Muscle of leg (tissue), 16 donors: ENCODE measurements at places on chromosomes 6 and 20. TPM values are rescaled to one million over a fixed set of nuclear protein-coding genes. Genes with fewer than 3 reads are reported as not detected.
A peak's percentile ranks its signal among the peaks of the same experiment; 100 is the strongest.

The SUMO4 gene
- total RNA-seq: 2.2 TPM

The PTK7 gene
- 40.2 TPM for total RNA-seq

- H3K27ac ChIP-seq: no peak overlapping the region
- H3K36me3 ChIP-seq: peaks cover 2% of the 10 kb centered on the region
- no peak overlapping the region for H3K4me3 ChIP-seq
- H3K27me3 ChIP-seq: no peaks in the 10 kb centered on the region
Observed at GRCh38 chr6:147347179-147347881, 143.1 kb downstream of the STXBP5 start.

- no peak overlapping the region for H3K4me3 ChIP-seq
- DNase-seq: no peak
- H3K27ac ChIP-seq: no peak overlapping the region
- no peaks in the 10 kb centered on the region for H3K4me1 ChIP-seq
Observed at GRCh38 chr6:73107016-73107415, 118.3 kb downstream of the KHDC1L start.

- H3K4me3 ChIP-seq: no peak overlapping the region
- DNase-seq: peak; percentile 11
- H3K27me3 ChIP-seq: no peaks in the 10 kb centered on the region
- H3K4me1 ChIP-seq: no peaks in the 10 kb centered on the region
Observed at GRCh38 chr20:52799130-52799529, 173.0 kb upstream of the TSHZ2 start.

GRCh38 chr6:14102383-14102782, 15.2 kb upstream of the CD83 start:
- no peaks in the 10 kb centered on the region for H3K36me3 ChIP-seq
- H3K4me3 ChIP-seq: no peak overlapping the region
- no peak for DNase-seq
- no peaks in the 10 kb centered on the region for H3K4me1 ChIP-seq
- no peak overlapping the region for H3K27ac ChIP-seq

- H3K36me3 ChIP-seq: no peaks in the 10 kb centered on the region
- no peak overlapping the region for H3K4me3 ChIP-seq
- DNase-seq: no peak
- peaks cover 4% of the 10 kb centered on the region for H3K27me3 ChIP-seq
- peaks cover 40% of the 10 kb centered on the region for H3K4me1 ChIP-seq
Observed at GRCh38 chr6:3330199-3330598, 71.5 kb downstream of the PSMG4 start.

- H3K4me3 ChIP-seq: no peak within 1 kb of the TSS
- H3K27me3 ChIP-seq: peaks cover 8% of the 10 kb centered on the region
Observed at GRCh38 chr6:30163090-30163917, at the start of gene TRIM15. TSS of gene TRIM15 (plus strand) at chr6:30163546. CDS start at chr6:30163685, 139 bp downstream.

The ZNF831 gene
- 0.18 TPM for total RNA-seq

The CTAGE9 gene
- not detected for total RNA-seq

DNA sequence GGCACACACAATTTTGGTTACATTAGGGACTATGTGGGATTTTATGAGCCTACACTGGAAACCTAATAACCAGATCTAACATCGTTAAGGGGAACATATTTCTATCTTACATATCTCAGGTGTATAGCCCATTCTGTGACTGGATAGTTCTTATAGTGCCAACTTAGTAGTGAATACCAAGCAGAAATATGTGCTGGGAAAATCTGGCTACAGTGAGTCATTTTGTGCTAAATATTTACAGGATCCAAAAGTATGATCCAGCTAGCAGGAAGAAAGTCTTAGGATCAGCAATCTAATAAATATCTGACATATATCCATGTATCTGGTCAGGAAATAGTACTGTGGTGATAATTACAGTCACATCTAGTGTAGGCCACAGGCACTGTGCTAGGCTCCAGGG, 94.6 kb upstream of the INSM1 start:
- H3K36me3 ChIP-seq: no peaks in the 10 kb centered on the region
- no peak for DNase-seq
- H3K4me1 ChIP-seq: peaks cover 3% of the 10 kb centered on the region
- peaks cover under 1% of the 10 kb centered on the region for H3K27me3 ChIP-seq

The TRIM31 gene
- not detected for total RNA-seq

- no peak overlapping the region for H3K27ac ChIP-seq
- no peak overlapping the region for H3K4me3 ChIP-seq
- H3K4me1 ChIP-seq: no peaks in the 10 kb centered on the region
- no peak for DNase-seq
- H3K27me3 ChIP-seq: no peaks in the 10 kb centered on the region
Observed at GRCh38 chr20:61974357-61974665, 91.4 kb downstream of the TAF4 start.

GRCh38 chr6:153790048-153790447, 249.0 kb upstream of the OPRM1 start:
- no peaks in the 10 kb centered on the region for H3K36me3 ChIP-seq
- H3K4me3 ChIP-seq: no peak overlapping the region
- DNase-seq: peak; percentile 73
- H3K4me1 ChIP-seq: no peaks in the 10 kb centered on the region

GRCh38 chr6:31568537-31568961, 3.5 kb upstream of the LTA start:
- no peak overlapping the region for H3K27ac ChIP-seq
- DNase-seq: peak; percentile 43
- no peak overlapping the region for H3K4me3 ChIP-seq
- no peaks in the 10 kb centered on the region for H3K36me3 ChIP-seq

DNA sequence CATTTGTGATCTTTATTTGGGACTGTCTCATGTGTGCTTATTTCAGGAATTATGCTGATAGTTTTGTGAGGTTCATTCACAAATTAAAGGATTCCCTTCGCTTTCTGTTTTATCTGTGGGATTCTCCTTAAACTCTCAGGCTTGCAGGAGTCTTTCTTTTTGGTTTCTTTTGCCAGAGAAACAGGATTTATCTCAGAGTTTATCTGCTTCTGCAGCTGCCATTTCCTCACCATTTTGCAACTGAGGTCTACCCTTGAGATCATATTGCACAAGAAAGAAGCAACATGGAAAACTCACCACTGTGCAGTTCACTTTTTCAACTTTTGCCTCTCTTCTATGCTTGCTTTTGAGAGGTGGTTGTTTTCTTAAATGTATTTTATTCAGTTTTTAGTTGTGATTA, 201.0 kb downstream of the PRL start:
- H3K27me3 ChIP-seq: no peaks in the 10 kb centered on the region
- H3K36me3 ChIP-seq: no peaks in the 10 kb centered on the region
- no peaks in the 10 kb centered on the region for H3K4me1 ChIP-seq
- no peak overlapping the region for H3K4me3 ChIP-seq
- no peak overlapping the region for H3K27ac ChIP-seq

DNA sequence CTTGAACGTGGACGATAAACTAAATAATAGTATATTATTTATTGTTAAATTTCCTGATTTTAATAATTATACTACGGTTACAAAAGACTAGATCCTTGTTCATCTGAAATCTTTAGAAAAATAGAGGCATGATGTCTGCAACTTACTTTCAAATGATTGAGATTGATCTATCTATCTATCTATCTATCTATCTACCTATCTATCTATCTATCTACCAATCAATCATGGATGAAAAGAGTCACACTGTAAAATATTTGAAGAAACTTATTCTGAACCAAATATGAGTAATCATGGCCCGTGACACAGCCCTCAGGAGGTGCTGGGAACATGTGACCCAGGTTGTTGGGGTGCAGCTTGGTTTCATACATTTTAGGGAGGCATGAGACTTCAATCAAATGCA, 11.7 kb upstream of the BLCAP start:
- no peak overlapping the region for H3K4me3 ChIP-seq
- DNase-seq: no peak
- no peaks in the 10 kb centered on the region for H3K27me3 ChIP-seq
- no peaks in the 10 kb centered on the region for H3K36me3 ChIP-seq

The FAXC gene
- 1.2 TPM for total RNA-seq

The C20orf173 gene
- not detected for total RNA-seq

The TMEM244 gene
- total RNA-seq: 0.22 TPM
